ENCODE measurements at places on chromosomes 6 and 20.

DNA sequence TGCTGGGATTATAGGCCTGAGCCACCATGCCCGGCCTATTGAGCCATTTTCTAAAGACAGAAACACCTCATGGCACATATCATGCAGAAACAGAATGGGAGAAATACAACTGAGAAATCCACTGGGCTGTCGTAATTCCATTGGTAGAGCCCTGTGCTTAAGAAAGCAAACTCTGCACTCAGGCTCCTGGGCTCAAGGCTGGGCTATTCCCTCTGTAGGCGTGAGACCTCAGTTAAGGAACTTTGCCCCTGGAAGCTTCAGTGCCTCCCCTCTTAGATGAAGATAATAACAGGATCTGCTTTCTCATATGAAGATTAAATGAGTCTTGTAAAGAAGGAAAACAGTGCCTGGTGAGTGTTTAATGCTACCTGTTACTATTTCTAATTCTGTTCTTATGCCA, 120.3 kb downstream of the PXDC1 start:
- no peak for DNase-seq

DNA sequence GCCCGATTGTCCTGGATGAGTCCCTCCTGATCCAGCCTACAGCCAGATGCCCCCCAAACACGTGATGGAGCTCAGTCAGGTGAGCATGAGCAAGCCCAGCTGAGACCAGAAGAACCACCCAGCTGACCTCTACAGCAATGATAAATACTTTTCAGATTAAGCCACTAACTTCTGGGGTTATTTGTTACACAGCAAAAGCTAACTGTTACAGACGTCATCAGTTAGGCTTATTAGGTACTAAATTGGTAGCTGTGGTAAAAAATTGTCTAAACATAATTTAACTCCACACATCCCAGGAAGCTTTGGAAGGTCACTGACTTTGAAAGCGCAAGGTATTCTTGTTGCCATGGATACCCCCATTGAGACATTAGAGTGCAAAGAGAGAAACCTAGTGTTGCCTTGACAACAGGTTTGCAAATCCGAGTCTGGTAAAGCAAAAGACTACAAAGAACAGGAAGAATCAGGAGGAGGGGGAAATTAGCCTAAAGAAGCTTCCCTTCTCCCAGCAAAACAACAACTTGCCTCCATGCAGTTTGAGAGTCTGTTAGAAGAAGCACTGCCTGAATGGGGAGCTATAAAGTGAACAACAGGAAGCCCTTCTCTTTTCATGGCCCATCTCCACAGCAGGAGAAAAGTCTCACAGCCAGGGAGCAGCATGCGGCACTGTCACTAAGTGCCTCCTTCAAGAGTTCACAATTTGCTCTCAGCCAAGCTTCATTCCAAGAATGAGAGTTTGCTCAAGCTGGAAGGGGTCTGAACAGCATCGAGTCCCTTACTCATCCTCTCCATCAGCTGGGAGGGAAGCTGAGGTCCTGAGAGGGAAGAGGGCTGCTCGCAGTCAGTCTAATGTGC, 41.7 kb upstream of the ZNF831 start:
- no peak for DNase-seq

DNA sequence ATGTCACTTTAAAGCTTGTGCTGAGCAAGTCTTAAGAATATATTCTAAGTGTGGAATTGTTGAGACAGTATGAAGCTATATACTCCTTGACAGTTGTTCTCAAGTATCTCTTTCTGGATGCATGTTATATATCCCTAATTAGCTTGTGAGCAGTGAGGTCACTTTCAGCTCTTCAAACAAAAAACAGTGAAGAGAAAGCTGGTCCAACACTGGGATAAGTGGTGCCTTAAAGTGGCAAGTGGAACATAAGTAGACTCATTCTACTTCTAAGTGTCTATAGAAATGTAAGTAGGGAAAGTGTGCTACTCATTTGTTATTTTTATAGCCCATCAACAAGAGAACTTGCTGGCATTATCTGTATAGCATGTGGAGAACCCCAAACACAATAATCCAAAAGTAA, 133.1 kb upstream of the BACH2 start:
- no peak for DNase-seq

GRCh38 chr20:63402181-63402859, 41.2 kb upstream of the CHRNA4 start:
- DNase-seq = no peak

DNA sequence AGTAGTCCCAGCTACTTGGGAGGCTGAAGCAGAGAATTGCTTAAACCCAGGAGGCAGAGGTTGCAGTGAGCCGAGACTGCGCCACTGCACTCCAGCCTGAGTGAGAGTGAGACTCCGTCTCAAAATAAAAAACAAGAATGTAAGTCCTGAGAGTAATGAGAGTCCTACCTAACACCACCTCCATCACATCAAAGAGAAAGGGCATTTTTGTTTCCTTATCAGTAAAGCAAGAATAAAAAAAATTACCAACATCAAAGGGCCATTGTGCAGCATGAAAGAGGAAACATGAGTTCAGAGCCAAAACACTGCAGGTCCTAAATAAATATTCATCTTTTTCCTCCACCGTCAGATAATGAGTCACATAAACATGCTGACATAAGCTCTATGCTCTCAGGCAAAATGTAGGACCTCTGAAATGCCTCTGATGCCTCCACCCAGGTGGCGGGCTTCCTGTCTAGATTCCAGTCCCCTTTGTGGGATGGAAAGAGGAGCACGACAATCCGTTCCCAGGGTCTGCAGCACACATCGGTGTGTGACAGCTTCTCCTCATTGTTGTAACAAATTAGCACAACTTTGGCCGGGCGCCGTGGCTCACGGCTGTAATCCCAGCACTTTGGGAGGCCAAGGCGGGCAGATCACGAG, 7.2 kb downstream of the ATP9A start:
- DNase-seq = no peak

GRCh38 chr6:137846772-137847313, 20.2 kb upstream of the TNFAIP3 start:
- DNase-seq = no peak

GRCh38 chr6:139871803-139872510, 497.5 kb upstream of the CITED2 start:
- DNase-seq = no peak

DNA sequence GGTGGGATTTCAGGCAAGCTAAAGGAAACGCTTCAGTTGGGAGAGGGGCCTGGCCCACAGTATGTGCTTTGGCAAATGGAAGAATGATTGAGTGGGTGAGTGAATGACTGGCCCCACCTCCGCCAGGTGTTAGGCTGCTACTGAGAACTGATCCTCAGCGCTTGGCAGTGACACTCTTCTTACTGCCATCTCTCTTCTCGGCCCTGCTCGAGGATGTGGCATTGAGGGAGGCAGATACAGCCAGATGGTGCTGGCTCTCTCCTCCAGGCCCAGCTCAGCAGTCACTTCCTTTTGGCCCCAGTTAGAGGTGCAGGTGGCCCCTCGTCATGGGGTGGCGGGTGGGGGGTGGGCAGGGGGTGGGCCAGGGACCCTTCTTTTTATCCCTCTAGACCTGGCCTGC, 38.9 kb upstream of the KCNK5 start:
- DNase-seq = no peak

- DNase-seq = no peak
Observed at GRCh38 chr6:76000629-76001028, 71.8 kb downstream of the IMPG1 start.

DNA sequence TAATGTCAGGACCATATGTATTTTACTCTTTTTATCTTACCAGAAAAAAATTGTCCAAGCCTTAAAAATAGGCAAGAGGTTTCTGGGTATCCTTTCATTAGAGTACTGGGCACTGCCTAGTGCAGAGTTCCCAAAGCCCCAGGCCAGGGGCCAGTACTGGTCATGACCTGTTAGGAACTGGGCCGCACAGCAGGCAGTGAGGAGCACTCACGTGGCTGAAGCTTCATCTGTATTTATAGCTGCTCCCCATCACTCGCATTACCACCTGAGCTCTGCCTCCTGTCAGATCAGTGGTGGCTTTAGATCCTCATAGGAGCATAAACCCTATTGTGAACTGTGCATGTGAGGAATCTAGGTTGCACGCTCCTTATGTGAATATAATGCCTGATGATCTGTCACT, 632.9 kb downstream of the UTRN start:
- no peak for DNase-seq

DNA sequence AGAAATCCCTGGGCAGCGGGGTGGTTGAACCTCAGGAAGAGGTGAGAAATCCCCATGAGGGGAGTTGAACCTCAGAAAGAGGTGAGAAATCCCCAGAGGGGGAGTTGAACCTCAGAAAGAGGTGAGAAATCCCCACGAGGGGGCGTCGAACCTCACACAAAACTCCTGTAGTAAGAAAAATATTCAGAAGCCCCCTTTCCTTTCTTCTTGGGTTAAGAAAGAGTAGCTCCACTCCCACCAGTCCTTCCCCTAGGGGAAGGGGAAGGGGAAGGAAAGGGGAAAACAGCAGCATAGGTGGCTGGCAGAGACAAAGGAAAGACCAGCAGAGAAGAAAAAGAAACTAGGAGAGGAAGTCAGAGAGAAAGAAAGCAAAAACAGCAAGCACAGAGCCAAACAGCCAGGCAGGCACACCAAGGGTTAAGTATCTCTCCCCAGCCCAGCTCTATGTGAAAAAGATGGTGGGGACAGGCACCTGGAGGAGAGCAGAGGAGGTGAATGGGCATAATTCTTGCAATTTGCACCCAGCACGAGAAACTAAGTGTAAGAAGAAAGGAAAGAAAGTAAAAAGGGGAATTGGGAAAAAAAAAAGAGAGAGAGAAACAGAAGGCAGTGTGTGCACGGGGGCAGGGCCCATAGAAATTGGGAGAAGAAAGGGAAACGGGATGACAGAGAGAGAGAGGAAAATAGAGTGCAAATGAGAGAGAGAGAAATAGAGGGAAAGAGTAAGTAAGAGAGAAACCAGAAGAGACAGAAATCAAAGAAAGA, 88.2 kb downstream of the PLG start:
- no peak for DNase-seq

- DNase-seq = no peak
Observed at GRCh38 chr6:20918868-20919267, 384.6 kb downstream of the CDKAL1 start.

DNA sequence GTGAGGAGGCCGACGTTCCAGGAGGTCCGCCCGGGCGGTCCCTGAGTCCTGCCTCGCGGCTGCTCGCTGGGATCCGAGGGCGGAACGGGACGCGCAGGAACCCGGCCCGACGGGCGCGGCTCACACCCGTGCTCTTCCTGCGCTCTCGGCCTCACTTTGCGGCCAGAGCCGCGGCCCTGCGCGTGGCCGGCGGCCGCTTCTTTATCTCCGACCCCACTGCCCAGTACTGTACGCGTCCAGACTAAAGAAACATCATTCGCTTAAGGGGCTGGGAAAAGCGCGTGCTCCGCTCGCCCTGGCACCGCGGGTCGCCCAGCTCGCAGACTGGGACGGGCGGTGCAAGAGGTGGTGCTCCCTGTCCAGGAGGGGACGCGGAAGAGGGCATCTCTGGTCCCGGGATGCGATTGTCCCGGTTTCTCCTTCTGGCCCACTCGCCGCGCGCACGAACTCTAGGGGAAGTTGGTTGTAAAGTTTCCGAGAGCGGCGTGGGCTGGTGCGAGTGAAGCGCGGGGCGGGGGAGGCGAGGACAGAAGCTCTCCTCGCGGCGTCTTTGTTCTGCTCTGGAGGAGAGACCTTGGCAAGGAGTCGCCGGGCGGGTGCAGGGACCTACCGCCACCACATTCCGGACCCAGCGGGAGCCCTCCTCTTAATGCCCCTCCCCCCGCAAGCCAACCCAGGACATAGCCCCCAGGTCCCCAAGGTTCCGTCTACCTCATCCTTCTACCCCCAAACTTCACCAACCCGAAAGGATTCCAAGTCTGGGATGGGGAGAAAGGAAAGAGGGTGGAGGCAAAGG, 71.0 kb downstream of the SOX4 start:
- peak; percentile 52 for DNase-seq

GRCh38 chr6:43645613-43645964, 753 bp downstream of the RSPH9 start:
- DNase-seq = no peak

DNA sequence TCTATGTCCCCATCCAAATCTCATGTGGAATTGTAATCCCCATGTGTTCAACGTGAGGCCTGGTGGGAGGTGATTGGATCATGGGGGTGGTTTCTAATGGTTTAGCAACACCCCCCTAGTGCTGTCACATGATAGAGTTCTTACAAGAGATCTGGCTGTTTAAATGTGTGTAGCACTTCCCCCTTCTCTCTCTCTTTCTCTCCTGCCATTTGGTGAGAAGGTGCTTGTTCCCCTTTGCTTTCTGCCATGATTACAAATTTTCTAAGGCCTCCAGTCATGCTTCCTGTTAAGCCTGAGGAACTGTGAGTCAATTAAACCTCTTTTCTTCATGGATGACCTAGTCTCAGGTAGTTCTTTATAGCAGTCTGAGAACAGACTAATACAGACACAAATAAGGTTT, 165.4 kb downstream of the OGFRL1 start:
- no peak for DNase-seq

DNA sequence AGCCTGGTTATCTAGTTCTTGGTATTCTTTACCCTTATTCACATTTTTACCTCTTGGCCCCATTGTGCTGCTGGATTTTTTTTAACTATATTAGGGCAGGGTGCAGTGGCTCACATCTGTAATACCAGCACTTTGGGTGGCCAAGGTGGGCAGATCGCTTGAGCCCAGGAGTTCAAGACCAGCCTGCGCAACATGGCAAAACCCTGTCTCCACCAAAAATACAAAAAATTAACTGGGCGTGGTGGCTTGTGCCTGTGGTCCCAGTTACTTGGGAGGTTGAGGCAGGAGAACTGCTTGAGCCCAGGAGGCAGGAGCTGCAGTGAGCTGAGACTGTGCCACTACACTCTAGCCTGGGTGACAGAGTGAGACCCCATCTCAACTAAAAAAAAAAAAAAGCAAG, 12.2 kb upstream of the TAF8 start:
- DNase-seq = no peak

GRCh38 chr6:156279261-156279969, 497.8 kb upstream of the ARID1B start:
- DNase-seq = no peak

DNA sequence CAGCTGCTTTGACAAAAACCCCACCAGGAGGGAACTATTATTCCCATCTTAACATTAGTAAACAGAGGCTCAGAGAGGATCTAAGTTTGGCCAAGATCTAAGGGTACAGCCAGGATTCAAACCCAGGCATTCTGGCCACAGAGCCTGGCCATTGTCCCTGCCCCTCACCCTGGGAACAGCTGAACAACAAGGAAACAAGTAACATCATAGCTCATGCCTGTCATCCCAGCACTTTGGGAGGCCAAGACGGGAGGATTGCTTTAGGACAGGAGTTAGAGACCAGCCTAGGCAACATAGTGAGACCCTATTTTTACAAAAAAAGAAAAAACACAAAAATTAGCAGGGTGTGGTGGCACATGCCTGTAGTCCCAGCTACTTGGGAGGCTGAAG, 27.5 kb downstream of the TOX2 start:
- DNase-seq = no peak

- DNase-seq = no peak
Observed at GRCh38 chr6:7681449-7681848, 44.5 kb upstream of the BMP6 start.

GRCh38 chr20:32707691-32708581, 34.2 kb upstream of the C20orf203 start:
- DNase-seq = no peak

- no peak for DNase-seq
Observed at GRCh38 chr6:63098789-63099188, 112.5 kb upstream of the FKBP1C start.

Data from Peyer's patch (tissue), 4 donors.